ENCODE measurements at places on chromosomes 3 and 15.

GRCh38 chr3:50912746-50913145, 238.0 kb downstream of the DOCK3 start:
- DNase-seq: no peak

DNA sequence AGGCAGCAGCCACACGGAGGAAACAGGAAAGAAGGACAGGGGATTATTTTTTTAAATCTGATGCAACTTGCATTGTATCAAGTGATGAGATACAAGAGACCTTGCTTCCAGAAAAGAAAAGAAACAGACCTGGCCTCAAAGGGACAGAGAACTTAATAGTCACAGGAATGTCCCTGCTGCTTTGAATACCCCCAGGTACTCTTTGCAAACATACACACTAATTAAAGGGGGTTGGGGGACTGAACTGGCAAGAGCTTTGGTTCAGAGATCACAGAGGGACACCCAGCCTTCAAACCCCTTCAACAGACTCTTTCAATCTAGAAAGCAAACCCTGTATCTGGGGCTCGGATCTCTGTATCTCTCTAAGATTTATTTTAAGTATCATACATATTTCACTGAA, 18.0 kb downstream of the TNIK start:
- DNase-seq: no peak

- no peak for DNase-seq
Observed at GRCh38 chr3:180820400-180820799, 92.1 kb upstream of the FXR1 start.

- no peak for DNase-seq
Observed at GRCh38 chr3:112321867-112322652, 10.9 kb upstream of the CD200 start.

DNA sequence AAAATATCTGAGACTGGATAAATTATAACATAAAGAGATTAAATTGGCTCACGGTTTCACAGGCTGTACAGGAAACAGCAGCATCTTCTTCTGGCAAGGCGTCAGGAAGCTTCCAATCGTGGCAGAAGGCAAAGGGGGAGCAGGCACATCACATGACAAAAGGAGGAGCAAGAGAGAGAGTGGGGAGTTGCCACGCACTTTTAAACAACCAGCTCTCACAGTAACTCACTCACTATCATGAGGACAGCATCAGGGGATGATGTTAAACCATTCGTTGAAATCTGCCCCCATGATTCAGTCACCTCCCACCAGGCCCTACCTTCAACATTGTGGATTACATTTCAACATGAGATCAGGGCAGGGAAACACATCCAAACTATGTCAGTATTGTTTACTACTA, 114.5 kb upstream of the SPATA16 start:
- DNase-seq: no peak

DNA sequence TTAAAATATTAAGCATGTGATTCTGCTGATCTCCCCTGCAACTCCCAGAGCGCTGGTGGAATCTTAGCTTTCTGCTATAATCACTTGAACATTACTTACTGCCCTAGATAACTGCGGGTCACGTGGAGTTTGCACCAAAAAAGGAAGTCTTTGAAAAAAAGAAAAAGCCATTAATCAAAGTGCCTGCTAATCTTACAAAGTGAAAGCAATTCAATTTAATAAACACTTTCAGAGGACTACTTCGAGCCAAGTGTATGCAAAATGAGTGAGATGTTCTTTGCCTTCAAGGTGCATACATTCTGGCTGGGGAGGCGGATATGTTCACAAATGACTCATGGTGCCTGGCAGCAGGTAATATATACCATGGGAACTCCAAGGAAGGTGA, 109.9 kb upstream of the GAP43 start:
- no peak for DNase-seq

- DNase-seq: no peak
Observed at GRCh38 chr3:62159056-62159708, 214.2 kb downstream of the FEZF2 start.

GRCh38 chr3:177419904-177420601, 222.8 kb upstream of the TBL1XR1 start:
- no peak for DNase-seq

GRCh38 chr3:114745322-114746240, 401.5 kb downstream of the ZBTB20 start:
- DNase-seq: no peak

GRCh38 chr3:53682807-53683206, 163.4 kb downstream of the CHDH start:
- DNase-seq: no peak

DNA sequence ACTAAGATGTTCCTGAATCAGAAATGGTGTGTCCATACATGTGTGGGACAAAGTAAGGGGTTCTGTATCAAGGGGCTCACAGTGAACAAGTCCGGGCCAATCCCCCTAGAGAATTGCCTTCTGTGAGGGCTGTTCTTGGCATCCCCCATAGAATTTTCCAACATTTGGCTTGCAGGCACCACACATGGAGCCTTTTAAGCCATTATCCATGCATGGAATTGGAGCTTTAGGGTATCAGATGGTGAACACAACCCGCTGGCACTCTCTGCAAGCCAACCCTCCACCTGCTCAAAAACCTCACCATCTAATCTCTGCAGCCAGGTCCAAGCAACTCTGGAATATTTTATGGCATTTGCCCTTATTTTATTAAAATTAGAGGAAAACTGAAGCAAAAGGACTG, 278.7 kb downstream of the ERC2 start:
- no peak for DNase-seq

DNA sequence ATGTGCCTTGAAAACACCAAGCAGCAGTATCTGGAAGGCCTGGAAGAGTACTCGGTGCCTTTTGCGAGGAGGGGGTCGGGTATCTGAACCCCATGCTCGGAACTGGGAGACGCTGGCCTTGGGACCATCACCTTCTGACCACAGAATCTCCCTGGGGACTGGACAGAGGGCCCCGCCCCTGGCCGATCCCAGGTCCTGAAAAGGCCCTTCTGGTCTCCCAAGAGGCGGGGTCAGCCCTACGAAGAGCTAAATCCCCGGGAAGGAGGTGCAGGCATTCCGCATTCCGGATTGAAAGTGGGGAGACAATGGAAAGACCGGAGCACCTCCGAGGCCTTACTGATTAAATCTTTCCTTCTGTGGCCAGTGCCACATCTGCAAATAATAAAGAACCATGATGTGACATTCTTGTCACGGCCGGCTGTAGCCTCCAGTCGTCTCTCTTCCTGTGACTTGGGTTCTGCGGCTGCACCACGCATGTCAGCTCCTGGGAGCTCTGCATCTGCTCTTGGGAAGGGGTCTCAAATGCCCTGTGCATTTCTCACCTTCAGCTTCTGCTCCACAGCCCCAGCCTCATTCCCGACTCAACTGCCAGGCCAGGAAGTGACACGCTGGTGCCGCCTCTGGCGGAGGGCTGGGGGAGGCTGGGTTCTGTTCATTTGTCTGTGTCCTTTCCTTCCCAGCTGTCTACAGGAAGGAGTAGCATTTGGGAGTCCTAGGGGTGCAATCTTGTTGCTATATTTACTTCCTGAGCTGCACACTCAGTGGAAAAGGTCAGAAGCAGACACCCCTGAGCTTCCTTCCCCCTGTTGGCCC, 173.5 kb downstream of the KLF13 start:
- DNase-seq: no peak

DNA sequence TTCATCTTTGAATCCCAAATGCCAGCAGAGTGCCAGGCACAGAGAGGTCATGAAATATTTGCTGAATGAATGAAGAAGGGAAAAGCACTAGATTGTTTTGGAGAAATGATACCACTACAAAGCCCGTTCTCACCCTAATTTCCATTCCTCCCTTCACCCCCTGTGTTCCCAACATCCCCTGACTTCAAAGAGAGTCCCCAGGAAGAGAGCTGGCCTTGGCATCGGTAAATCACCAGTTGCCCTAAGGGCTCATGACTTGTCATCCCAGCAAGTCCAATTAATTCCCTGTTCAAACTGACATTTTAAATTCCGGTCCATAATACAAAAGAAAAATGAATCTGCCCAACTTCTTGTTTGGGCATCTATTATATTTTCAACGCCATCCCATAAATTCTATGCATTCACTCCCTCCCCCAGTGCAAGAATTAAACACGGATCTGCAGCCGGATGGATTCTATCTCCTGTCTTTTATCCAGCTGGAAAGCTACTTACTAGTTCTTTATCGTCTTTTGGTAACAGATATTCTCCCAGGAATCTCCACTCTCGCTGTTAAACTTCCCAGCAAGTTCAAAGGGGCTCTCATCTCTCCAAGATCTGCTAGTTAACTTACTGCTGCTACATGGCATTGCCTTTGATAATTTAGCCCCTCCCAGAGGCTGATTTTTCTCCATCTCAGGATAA, 63.9 kb upstream of the TSC22D2 start:
- DNase-seq: no peak

DNA sequence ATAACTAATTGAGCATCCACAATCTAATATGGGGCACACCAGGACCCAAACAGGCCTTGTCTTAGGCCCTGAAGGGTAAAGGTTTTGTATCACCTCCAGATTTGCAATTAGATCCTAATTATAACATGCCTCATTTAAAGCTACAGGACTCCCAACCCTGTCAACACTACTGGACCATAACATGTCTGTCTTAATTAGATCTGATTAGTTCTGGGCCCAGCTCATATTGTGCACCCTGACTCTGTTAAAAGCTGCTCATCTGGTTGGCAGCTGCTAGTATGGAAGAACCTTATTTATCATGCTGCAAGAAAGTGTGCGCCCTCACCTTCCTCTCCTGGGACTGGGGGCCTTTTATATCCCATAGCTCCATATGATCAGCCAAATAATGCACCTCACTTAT, 457.8 kb downstream of the ROBO1 start:
- no peak for DNase-seq

GRCh38 chr3:150006794-150007193, 36.1 kb upstream of the PFN2 start:
- DNase-seq: no peak

GRCh38 chr3:107446706-107447105, 69.5 kb downstream of the CCDC54 start:
- DNase-seq: no peak

DNA sequence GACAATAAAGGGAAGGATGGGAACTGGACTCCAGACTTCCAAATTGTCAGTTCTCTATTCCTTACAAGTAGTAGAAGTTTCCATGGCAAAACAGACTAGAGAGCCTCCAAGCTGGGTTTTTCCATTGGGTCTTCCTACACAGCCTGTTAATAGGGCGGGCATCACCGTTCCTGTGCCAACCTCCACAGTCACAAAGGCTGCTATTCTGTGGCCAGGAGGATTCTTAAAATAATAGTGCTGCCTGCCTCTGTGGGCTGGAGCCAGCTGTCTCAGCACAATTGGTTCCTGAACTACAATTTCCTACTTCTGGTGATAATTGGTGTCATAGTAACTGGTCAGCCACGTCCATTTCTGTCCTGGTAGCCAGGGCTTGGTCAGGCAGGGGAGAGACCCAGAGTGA, 38.6 kb downstream of the LYZL4 start:
- no peak for DNase-seq

DNA sequence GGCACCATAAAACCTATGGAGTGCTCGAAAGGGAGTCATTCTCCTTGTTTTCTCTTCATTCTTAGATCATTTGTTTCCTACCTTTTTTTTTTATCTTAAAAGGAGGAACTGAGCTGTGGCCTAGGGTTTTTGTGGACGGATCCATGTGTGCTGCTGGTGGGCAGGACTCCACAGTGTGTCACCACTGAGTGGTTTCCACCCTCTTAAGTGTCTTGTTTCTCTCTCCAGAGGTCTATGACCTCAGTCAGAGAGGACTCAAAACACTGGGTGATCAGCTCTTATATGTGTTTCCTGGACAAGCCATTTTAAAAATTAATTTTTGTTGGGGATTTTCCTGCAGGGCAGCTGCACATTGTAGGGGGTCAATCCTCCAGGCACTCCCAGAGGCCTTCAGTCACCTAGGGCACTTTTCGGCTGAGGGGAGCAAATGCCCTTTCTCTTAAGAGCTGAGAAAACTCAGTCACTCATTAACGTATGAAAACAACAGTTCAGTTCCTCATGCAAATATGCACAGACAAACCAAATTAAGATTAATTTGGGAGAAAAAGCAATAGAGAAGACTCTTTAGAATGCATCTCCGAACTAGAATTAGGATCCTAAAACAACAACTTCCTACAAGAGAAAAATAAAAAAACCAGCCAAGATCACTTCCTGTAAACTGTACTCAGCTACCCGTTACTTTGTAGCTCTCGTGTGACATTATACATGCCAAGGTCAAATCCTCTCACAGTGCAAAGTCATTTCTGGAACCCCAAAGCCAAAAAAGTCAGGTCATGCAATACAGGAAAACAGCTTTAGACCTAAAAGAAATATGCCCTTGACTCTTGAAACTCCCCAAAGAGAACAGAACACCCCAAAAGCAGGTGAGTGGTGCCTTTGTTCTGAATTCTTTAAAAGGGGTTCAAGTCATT, 27.6 kb upstream of the FAM3D start:
- DNase-seq: no peak

DNA sequence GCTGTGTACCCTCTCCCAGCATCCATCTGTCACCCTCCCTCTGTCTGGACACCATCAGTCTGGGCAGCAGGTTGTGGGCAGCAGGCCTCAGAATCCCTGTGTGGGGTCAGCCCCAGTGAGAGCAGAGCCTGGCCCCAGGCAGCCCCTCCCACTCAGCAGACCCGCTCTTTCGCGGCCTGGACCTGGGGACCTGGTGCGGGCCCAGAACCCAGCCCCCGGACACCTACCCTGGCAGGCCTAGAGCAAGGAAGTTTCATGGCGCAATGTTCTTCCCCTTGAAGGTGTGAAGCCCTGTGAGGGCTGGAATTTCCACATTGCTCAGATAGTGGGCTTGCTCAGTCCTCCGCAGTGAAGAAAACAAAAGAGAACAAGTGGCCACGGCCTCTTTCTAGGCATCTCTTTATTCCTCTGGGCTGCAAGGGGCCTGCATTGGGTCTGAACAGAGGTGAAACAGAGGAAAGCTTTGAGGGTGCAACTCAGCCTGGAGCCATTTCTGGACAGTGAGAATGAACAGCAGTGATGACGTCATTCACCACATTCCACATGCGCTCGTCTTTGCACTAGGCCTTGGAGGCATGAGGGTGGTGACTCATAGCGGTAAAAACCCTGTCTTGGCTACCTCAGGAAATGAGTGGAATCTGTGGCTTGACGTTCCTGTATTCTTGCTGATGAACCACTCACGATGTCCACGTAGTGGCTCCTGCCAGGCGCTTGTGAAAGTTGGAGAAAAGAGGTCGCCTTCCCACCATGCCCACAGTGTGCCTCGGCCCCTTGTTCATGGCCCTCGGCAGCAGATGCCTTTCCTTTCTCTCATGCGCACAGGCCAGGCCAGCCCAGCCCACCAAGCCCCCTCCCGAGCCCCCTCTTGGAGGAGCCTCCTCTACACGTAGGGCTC, 66.1 kb downstream of the SLC30A4 start:
- no peak for DNase-seq

GRCh38 chr15:74365598-74366445, 1.6 kb downstream of the CYP11A1 start:
- DNase-seq: no peak

DNA sequence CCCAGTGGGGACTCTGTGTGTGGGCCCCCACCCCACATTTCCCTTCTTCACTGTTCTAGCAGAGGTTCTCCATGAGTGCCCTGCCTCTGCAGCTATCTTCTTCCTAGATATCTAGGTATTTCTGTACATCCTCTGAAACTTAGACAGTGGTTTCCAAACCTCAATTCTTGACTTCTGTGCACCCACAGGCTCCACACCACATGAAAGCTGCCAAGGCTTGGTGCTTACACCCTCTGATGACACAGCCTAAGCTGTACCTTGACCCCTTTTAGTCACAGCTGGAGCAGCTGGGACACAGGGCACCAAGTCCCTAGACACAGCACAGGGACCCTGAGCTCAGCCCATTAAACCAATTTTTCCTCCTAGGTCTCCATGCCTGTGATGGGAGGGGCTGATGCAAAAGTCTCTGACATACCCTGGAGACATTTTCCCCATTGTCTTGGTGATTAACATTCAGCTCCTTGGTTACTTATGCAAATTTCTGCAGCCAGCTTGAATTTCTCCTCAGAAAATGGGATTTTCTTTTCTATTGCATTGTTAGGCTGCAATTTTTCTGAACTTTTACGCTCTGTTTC, 304.5 kb downstream of the OTOL1 start:
- DNase-seq: no peak
